ENCODE measurements at places on chromosomes 7 and 10.

GRCh38 chr7:2143450-2143849 is 89.3 kb downstream of the MAD1L1 start:
- H3K27ac ChIP-seq = no peak overlapping the region
- no peaks in the 10 kb centered on the region for H3K36me3 ChIP-seq
- no peak for DNase-seq
- H3K27me3 ChIP-seq = no peaks in the 10 kb centered on the region
- no peak overlapping the region for H3K4me3 ChIP-seq
- H3K4me1 ChIP-seq = no peaks in the 10 kb centered on the region

- DNase-seq = no peak
- no peak overlapping the region for H3K27ac ChIP-seq
- no peak overlapping the region for H3K4me3 ChIP-seq
- no peaks in the 10 kb centered on the region for H3K4me1 ChIP-seq
- no peaks in the 10 kb centered on the region for H3K36me3 ChIP-seq
- no peaks in the 10 kb centered on the region for H3K27me3 ChIP-seq
Observed at GRCh38 chr10:13291061-13291460, 8.8 kb downstream of the PHYH start.

DNA sequence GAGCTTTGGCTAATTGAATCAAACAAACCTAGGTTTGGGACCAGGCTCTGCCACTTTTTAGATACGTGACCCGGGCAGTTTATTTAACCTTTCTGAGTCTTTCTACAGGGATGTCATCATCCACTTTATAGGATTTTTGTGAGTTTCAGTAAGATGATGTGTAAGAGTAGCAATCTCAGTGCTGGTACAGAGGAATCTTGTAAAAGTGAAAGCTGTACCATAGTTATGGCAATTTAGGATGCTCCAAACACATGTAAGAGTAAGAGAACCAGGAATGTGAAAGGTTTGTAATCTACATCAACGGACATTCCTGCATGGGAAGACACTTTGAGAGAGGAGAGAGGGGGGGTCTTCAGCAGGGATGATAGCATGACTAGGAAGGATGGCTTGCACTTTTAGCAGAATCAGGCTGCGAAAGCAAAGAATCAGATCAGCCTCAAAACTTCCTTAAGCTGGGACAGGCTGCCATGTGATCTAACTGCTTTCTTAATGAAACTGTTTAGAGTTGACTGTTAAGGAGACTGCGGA is 968 bp downstream of the NOLC1 start:
- no peaks in the 10 kb centered on the region for H3K4me1 ChIP-seq
- no peaks in the 10 kb centered on the region for H3K36me3 ChIP-seq
- H3K4me3 ChIP-seq = peak overlapping the region; percentile 88

- peaks cover 9% of the 10 kb centered on the region for H3K27me3 ChIP-seq
- no peak for DNase-seq
- H3K27ac ChIP-seq = no peak overlapping the region
- H3K36me3 ChIP-seq = no peaks in the 10 kb centered on the region
Observed at GRCh38 chr10:132455986-132456847, 59.2 kb downstream of the PWWP2B start.

DNA sequence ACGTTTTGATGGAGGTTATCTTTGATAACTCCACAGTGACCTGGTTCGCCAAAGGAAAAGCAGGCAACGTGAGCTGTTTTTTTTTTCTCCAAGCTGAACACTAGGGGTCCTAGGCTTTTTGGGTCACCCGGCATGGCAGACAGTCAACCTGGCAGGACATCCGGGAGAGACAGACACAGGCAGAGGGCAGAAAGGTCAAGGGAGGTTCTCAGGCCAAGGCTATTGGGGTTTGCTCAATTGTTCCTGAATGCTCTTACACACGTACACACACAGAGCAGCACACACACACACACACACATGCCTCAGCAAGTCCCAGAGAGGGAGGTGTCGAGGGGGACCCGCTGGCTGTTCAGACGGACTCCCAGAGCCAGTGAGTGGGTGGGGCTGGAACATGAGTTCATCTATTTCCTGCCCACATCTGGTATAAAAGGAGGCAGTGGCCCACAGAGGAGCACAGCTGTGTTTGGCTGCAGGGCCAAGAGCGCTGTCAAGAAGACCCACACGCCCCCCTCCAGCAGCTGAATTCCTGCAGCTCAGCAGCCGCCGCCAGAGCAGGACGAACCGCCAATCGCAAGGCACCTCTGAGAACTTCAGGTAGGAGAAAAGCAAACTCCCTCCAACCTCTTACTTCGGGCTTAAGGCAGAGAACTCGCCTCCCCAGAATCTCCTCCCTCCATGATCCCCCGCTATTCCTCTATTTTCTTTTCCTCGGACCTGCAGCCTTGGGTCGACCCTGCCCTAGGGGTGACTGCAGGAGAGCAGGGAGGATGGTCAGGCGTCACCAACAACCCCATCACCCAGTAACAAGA is at the start of gene SERPINE1:
Gene SERPINE1 (plus strand): TSS at position 454 of the 809 bp plus-strand sequence. CDS start 1,290 bp downstream, outside the sequence.
- no peaks in the 10 kb centered on the region for H3K27me3 ChIP-seq
- peak; percentile 56 for DNase-seq
- H3K4me1 ChIP-seq = no peaks in the 10 kb centered on the region
- peak within 1 kb of the TSS; percentile 30 for H3K4me3 ChIP-seq
- H3K36me3 ChIP-seq = no peaks in the 10 kb centered on the region
- H3K27ac ChIP-seq = peak within 1 kb of the TSS; percentile 86

DNA sequence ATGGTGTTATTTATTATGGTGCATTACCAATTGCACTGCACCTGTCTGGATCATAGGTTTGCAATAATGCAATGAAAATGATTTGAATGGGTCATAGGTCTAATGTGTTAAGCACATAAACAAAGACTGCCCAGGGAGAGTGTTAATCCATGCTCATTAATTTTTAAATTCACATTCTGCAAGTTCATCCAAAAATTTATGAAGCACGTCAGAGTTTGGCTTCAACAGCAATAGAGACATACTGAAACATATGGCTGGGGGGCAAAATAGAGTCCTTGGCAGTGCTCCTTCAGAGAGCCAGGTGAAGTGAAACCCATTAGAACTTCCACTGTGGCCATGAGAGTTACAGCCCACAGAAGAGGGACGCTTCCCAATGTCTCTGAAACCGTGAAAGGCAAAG is 441.1 kb downstream of the POM121L12 start:
- H3K27me3 ChIP-seq = no peaks in the 10 kb centered on the region
- DNase-seq = no peak
- no peak overlapping the region for H3K27ac ChIP-seq

DNA sequence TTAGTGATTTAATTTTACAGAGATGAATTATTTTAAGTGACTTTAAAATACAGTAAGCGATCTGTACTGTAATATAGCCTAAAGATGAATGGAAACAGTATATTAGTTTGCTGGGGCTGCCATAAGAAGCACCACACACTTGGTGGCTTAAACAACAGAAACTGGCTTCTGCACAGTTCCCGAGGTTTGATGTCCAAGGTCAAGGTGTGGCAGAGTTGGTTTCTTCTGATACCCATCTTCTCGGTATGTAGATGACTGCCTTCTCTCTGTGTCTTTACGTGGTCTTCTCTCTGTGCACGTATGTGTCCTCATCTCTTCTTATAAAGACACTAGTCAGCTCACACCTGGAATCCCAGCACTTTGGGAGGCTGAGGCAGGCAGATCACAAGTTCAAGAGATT is 64.0 kb upstream of the KMT2E start:
- H3K36me3 ChIP-seq = no peaks in the 10 kb centered on the region
- no peak overlapping the region for H3K4me3 ChIP-seq
- DNase-seq = no peak
- H3K27ac ChIP-seq = no peak overlapping the region
- no peaks in the 10 kb centered on the region for H3K27me3 ChIP-seq
- H3K4me1 ChIP-seq = no peaks in the 10 kb centered on the region

GRCh38 chr7:148523550-148523949 is 67.0 kb upstream of the C7orf33 start:
- H3K36me3 ChIP-seq = no peaks in the 10 kb centered on the region
- no peak overlapping the region for H3K27ac ChIP-seq
- H3K27me3 ChIP-seq = no peaks in the 10 kb centered on the region
- no peaks in the 10 kb centered on the region for H3K4me1 ChIP-seq

GRCh38 chr7:23956772-23957576 is 247.0 kb downstream of the STK31 start:
- no peak overlapping the region for H3K4me3 ChIP-seq
- no peaks in the 10 kb centered on the region for H3K36me3 ChIP-seq
- H3K27ac ChIP-seq = no peak overlapping the region
- no peaks in the 10 kb centered on the region for H3K4me1 ChIP-seq

DNA sequence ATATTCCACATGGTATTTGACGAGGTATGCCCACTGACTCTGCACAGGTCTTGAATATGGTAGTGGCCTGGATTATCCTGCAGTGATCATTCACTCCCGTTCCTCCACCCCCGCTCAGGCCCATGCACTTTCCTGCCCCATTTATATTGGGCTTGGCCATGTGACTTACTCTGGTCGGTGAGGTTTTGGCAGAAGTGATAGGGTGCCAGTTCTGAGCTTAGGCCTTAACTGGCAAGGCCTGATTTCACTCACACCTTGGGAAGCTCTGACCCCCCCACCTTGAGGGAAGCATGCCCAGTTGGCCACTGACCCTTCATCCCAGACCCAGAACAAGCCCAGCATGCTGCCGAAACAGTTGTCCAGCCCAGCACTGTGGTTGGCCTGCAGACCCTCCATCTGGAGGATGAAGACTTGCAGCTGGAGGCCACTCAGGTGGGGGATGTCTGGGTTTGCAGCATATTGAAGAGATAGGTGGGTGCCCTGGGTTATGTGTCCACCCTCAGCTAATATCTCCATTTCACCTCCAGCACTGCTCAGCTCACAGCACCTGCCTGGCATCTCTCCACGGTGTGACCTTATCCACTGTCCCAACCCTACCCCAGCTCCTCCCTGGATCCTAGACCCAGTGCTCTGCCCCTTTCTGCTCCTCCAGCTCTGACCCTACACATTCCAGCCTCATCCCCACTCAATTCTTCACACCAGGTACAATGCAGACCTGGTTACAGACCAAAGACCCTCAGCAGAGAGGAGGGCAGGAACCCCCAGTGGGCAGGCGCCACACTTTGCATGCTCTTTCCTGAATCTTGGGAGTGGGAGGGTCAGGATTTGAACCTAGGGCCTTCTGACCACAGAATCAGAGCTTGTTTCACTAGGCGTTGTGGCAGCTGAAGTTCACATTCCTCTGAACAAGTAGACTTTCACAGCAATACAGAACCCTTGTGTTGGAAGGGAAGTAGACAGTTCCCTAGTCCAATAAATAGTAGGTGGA is 138.1 kb upstream of the CHST15 start:
- H3K27me3 ChIP-seq = no peaks in the 10 kb centered on the region
- H3K4me1 ChIP-seq = no peaks in the 10 kb centered on the region
- H3K27ac ChIP-seq = no peak overlapping the region
- H3K4me3 ChIP-seq = no peak overlapping the region

DNA sequence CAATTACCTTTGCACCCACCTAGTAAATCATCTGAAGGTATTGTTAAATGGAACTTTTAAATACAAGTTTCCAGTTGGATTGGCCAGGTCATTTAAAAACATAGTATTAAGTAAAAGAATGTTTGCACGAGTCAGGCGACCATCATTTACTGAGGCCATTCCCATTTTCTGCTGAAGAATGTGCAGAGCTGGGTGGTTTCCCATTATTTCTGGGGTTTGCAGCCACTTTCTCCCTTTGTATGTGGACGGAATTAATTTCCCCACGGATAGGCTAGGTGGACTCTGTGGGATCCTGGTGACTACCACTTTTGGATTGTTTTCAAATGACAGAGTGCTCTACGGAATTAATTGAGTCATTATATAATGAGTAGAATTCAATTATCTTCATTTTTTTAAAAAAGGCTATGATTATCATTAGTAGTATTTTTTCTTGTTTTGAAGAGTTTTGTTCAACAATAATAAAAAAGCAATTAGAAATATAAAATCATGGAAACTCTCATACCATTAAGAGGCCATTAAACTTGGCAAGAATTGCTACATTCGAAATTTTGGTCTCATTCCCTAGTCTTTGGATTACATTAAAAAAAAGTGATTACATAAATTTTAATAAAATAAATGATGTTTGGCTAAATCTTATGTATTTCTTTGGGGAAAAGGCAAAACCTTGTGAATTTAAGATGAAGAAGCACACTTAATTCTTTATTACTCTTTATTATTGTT is 120.4 kb upstream of the FZD8 start:
- no peaks in the 10 kb centered on the region for H3K27me3 ChIP-seq
- no peak for DNase-seq
- H3K36me3 ChIP-seq = no peaks in the 10 kb centered on the region
- H3K4me3 ChIP-seq = no peak overlapping the region

GRCh38 chr7:102883098-102883860 is 29.5 kb upstream of the LRRC17 start:
- H3K27me3 ChIP-seq = no peaks in the 10 kb centered on the region
- DNase-seq = no peak
- no peaks in the 10 kb centered on the region for H3K4me1 ChIP-seq
- H3K27ac ChIP-seq = no peak overlapping the region

DNA sequence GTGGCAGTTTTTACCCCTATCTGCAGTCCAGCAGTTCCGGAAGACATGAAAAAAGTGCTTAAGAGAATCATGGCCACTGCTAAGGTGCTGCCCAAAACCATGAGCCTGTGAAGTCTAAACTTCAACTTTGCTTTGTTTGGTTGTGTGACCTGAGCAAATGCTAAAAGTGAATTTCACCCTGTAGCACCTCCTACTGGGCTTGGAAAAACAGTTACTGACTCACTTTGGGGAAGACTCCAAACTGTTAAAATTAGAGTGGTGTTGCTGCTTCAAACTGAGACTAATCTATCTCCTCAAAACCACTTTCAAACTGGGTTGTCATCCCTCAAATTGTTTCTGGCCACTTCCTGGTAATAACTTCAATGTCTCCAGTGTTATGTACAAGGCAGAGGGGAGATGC is 21.3 kb downstream of the MKX start:
- H3K36me3 ChIP-seq = no peaks in the 10 kb centered on the region
- H3K4me1 ChIP-seq = no peaks in the 10 kb centered on the region
- no peak for DNase-seq
- no peaks in the 10 kb centered on the region for H3K27me3 ChIP-seq

DNA sequence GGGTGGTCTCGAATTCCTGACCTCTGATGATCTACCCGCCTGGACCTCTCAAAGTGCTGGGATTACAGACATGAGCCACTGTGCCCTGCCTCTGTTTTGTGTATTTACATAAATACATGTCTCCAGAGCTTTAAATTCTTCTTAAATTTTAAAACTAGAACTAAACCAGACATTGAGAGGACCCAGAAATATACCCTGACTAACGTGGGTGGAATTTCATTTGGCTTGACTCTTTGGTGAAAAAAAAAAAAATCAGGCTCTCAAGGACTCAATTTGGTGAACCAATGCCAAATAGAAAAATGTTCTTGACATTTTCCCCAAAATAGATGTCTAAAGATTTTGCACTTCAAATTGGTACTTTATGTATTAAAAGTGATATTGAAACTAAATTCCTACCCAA is 16.6 kb upstream of the FAS start:
- DNase-seq = no peak
- H3K27ac ChIP-seq = no peak overlapping the region
- H3K4me3 ChIP-seq = no peak overlapping the region
- no peaks in the 10 kb centered on the region for H3K4me1 ChIP-seq

- no peak for DNase-seq
- H3K27me3 ChIP-seq = no peaks in the 10 kb centered on the region
- H3K36me3 ChIP-seq = no peaks in the 10 kb centered on the region
- H3K4me1 ChIP-seq = no peaks in the 10 kb centered on the region
Observed at GRCh38 chr10:92742331-92743228, 52.8 kb downstream of the HHEX start.
